ENCODE measurements at places on chromosomes 1 and 21.

DNA sequence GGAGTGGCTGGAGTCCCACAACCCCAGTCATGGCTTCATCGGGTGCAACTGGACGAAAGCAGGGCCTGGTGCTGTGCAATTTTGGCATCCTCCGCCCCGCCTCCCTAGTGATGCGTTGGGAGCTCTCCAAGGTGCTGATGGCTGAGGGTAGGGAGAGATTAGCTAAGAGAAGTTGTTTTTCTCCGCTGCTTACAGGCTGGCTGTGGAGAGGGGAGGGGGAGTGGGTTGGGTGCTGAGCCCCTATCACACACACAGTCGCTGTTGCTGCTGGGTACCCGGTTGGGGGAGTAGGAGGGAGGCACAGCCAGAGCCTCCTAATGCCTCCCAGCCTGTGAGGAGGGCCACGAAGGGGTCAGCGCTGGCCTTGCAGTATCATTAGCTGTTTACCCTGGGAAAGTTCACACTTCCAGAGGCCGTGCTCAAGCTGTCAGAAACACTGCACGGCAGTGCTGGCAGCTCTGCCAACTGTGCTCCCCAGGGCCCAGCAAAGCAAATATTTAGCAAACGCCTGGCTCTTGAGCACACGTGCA, 110.0 kb downstream of the GRIK3 start:
- no peak for DNase-seq

DNA sequence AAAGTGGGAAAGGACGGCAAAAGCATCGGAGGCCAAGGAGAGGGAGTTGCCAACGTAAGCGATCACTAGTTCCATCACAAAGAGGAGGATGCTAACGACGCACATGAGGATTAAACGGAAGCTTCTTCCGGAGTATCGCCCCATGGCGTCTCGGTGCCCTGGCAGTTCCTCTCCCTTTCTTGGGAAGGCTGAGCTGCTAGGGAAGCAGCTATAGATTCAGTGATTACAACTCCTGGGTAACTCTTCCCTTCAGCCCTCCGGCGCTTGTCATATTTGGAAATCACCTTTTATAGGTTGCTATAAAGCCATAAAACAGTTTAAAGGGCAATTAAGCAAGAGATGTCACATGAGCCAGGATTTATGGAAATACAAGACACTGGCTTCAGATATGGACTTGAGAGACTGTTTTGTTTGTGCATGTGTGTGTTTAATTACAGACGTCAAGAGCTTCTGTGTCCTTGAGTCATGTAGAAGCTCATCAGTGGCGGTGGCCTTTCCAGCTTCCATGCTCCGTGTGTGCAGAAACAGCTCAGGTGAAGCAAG, 30.6 kb upstream of the SLC30A10 start:
- no peak for DNase-seq

GRCh38 chr1:154608397-154609270, 648 bp upstream of the ADAR start:
- no peak for DNase-seq

GRCh38 chr1:38129971-38130370, 83.4 kb upstream of the POU3F1 start:
- DNase-seq, result no peak

DNA sequence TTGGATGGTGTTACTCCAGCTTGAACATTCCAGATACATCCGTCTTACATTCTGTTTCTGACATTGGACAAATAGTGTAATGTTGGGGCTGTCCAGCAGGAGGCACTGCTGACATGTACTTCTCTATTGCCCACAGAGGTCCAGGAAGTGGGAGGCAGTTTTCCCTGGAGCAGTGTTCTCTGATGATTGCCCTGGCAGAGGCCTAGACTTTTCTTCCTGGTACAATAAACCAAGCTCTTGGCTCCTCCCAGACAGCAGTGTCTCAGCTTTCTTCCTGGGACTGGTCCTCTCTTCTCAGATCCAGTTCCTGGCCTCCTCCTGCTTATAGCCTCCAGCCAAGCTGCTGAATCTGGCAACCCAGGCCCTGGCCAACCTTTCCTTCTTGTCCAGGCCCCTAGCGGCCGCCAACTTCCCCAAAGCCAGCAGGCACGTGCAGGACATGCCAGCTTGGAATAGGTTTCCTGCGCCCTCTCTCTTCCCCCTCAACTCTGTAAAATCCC, 14.9 kb upstream of the IFNLR1 start:
- DNase-seq, result no peak

- DNase-seq, result no peak
These were observed 49.9 kb downstream of the ZMYM1 start for GRCh38 chr1:35129080-35129479.

DNA sequence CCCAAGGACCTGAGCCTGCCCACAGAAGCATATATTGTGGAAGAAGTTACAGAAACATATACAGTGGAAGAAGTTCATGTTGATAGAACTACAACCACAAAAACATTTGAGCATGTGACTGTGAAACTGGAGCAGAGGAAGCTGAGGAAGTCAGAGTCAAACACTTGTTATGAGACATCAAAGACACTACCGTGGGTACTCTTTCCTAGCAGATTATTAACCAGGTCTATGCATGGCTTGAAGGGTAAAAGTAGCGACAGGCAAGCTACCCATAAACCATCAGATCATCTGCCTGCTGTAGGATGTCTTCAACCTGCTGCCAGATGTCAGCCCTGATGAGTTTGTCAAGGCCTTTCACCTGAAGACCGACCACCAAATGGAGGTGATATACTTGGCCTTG, 35.8 kb downstream of the IVNS1ABP start:
- DNase-seq, result no peak

DNA sequence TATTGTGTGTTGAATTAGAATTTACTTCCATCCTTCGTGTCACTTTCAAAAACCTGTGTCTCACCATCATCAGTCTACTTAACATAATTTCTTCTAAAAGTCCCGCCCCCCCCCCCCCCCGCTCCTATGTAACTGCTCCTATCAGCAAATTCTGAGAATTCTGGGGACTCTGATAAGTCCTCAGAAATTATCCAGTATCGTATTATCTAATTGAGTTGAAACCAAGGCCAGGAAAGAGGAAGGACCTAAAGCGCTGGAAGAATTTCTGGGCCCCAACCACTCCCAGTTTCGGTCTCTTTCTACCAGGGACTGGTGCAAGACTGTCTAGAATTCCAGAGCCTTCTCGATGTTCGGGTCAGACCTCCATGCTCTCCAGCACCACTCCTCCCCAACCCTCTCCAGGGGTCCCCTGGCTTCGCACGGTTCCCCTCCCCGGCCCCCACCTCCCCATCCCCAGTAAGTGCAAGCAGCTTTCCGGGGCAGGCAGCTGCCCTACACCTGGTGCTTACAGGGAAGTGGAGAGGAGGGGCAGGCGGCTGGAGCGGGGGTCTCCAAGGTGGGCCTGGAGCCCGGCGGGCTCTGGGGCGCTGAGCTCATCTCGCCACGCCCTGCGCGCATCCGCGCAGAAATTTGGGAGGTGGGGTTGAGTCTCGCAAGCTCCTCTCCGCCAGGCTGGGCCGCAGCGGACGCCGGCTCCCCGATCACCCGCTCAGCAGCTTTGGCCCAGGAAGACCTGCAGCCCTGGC, 16.0 kb upstream of the ZNF496 start:
- DNase-seq, result no peak

DNA sequence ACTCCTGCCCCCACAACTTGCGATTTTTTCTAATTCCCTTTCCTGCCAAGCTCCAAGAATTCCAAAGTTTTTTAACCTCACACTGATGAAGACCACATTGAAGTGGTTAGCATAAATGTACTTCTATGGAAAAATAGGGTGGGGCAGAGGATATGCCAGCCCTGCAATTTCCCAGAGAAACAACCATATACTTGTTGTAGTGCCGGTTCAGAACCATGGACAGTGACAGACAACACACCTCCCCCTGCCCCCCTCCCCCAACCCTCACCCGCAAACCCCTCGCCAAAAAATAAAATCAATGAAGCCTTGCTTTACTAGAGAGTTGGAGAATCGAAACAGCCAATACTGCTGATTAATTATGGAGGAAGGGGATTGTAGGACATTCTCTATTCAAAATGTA, 109.5 kb upstream of the GRIK3 start:
- no peak for DNase-seq

DNA sequence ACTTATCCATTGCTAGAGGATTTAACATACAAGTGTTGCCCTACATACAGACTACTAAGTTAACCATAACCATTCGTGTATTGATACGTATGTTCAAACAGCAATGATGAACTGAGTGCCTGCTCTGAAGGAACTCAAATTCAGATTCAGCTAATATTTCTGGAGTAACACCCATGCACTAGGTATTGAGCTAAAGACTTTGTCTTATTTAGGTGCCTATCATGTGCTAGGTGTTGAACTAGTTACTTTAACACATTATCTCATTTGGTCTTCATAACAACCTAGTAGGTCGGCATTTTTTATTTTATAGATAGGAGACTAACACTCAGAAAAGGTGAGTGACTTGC, 160.0 kb downstream of the LTN1 start:
- no peak for DNase-seq

DNA sequence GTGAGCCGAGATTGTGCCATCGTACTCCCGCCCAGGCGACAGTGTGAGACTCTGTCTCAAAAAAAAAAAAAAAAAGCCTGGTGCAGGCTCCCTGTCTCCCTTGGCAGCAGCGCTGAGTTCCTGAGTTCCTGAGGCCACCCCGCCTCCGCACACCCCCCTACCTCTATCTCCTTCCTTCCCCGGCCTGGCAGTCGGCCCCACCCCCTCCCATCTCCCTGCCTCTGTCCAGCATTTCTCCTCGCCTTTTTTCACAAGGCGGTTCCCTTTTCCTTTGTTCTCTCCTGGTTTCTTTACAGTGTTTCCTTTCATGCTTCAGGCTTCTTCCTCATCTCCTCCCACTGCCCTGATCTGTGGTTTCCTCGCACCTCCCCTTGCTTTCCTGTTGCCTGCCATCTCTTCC, 2.7 kb downstream of the RORC start:
- no peak for DNase-seq

GRCh38 chr1:159190441-159190840, 14.2 kb upstream of the ACKR1 start:
- no peak for DNase-seq

DNA sequence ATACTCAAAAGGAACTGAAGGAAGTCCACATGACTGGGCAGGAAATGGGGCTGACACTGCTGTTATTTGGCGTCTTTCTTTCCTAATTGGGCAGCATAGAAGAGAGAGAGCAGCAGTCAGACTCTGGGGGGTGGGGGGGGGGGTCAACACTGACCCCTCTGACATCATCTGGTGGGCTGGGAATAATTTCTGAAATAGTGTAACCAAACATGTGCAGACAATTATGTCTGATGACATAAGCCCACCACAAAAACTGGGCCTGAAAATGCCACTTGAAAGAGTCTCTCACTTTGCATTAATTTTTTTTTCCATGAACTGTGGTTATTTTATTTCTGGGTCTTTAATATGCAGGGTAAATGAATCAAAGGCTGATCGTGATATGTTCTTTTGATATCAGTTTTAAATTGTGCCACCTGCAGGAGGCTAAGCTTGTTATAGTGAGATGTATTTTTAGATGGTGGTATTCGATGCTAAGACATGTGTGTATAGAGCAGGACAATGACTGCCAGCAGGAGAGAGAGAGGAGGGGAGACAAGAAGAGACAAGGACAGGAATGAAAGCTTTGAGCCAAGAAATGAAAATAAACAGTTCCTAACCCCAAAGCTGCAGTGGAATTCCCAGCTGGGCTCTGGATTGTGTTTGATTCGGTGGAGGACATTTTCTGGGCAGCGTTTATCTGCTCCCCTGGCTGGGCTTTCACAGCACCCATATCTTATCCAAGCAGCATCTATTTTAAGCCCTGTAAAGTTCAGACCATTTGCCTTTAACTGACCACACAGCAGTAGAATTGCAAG, 264.7 kb downstream of the PBX1 start:
- DNase-seq, result no peak

DNA sequence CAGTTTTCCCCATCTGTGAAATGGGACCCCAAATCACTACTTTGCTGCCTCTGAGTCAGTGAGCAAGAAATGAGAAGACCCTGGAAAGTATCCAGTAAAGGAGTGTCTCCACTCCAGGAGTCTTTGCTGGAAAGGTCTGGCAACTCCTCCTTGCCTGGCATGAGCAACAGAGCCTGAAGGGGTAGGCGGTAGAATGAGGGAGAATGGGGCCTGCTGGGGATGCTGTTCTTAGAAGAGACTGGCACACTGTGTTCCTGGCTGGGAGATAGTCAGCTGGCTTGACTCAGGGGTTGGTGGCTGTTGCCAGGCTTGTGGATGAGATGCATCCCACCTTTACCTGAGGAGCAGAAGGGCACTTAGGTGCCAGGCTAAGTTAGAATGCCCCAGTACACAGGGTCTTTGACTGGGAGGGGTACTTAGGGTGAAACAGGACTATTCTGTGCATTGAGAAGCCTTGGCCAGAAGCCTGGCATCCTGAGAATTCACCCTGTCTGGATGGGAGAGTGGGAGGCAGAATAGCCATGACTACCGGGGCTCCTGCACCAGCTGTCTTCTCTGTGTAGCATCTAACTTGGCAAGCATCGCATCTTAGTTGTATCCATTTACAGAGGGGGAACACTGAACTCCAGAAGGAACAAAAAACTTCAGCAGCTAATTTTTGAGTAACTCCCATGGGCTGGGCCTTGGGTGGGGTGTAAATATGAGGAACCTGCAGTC, 2.5 kb downstream of the MFSD2A start:
- no peak for DNase-seq

GRCh38 chr1:243977094-243977493, 74.0 kb upstream of the ZBTB18 start:
- DNase-seq, result no peak

DNA sequence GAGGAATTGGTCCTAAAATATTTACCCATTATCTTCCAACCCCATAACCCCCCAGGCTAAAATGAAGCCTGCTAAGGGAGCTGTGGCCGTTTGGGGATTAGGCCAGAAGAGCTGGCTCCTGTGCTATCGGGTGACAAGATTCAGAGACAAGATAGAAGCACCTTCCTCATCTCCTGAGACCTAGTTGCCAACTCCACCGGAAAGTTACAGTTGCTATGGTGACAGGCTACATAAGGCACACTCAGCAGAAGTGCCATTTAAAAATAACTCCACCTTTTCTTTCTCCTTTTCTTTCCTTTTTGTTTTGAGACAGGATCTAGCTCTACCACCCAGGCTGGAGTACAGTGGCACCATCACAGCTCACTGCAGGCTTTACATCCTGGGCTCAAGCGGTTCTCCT, 43.6 kb upstream of the ROR1 start:
- no peak for DNase-seq

GRCh38 chr1:198228925-198229324, 72.1 kb downstream of the NEK7 start:
- no peak for DNase-seq

GRCh38 chr1:177355575-177355974, 184.8 kb downstream of the BRINP2 start:
- DNase-seq, result no peak

- no peak for DNase-seq
These were observed 8.8 kb downstream of the ASAP3 start for GRCh38 chr1:23475134-23475628.

GRCh38 chr1:5774019-5774418, 218.2 kb downstream of the NPHP4 start:
- DNase-seq, result no peak

- DNase-seq, result no peak
These were observed 54.1 kb downstream of the ENAH start for GRCh38 chr1:225598847-225599246.
